ENCODE measurements at places on chromosomes 3 and 15. TPM values are rescaled to one million over a fixed set of nuclear protein-coding genes. Genes with fewer than 3 reads are reported as not detected.
A peak's percentile ranks its signal among the peaks of the same experiment; 100 is the strongest.

GRCh38 chr15:40828447-40829036 lies at the start of gene PPP1R14D:
Gene PPP1R14D (minus strand): TSS chr15:40828708. CDS start chr15:40828641, 67 bp downstream.
- no peak for DNase-seq

DNA sequence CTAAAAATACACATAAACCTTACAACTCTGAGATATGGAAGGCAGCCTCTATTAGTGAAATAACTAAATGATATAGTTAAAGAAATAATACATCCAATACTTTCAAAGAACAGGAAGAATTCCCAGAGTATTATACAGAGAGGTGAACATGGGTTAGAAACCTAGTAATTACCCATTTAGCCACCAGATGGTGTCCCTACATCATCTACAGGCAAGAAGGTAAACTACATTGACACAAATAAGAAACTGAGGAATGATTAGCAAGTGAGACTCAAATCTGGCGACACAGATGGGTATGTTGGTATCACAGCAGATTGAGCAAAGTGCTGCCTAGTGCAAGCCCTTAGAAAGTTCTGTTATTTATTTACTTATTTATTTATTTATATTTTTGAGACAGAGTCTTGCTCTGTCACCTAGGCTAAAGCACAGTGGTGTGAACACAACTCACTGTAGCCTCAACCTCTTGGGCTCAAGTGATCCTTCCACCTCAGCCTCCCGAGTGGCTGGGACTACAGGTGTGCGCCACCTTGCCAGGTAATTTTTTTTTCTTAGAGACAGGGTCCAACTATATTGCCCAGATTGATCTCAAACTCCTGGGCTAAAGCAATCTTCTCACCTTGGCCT lies 28.2 kb downstream of the NEK4 start:
- peak; percentile 9 for DNase-seq

SCG5 gene
- total RNA-seq: 0.73 TPM

HTR3E gene
- not detected for total RNA-seq

DPPA2 gene
- total RNA-seq: not detected

DNA sequence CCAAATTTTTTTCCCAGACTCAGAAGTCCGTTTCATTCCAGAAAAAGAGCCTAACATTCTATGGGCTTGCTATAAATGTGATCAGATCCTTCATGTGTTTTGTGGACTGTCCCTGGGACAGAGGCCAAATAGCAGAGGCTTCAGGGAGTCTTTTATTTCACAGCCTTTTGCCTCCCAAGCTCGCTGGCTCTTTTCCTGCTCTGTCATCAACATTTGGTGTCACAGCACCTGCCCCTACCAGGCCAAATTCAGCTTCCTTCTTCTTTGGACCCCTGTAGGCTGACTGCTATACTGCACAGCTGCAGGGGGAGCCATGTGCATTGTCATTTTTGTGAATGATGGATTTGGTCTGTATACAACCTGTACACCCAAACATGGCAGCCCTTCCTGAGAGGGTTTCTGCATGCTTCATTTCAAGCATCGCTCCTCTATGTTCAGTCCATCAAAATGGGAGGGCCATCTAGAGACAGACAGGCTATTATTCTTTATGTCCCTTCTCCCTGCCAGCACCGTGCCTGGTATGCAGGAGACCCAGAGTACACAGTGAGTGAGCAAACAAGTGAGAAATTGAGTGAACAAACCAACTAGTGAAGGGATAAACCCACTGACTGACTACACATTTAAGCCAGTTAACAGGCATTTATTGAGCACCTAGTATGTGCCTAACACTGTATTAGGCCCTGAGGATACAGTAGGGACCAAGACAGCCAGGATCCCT lies 17.9 kb upstream of the RPP14 start:
- DNase-seq: no peak

GRCh38 chr15:59999612-60000112 lies 4.4 kb upstream of the FOXB1 start:
- DNase-seq: no peak

GRCh38 chr15:47431501-47431900 lies 285.8 kb upstream of the SEMA6D start:
- DNase-seq: no peak

CATSPER2 gene
- 4.0 TPM for total RNA-seq

GRCh38 chr15:91780387-91780786 lies 73.1 kb upstream of the SLCO3A1 start:
- no peak for DNase-seq

- peak; percentile 54 for DNase-seq
These were observed 92.4 kb downstream of the MB21D2 start for GRCh38 chr3:192825216-192825615.

GRCh38 chr15:48566668-48567067 lies 78.8 kb downstream of the FBN1 start:
- DNase-seq: no peak

CLDN18 gene
- 354 TPM for total RNA-seq

- no peak for DNase-seq
These were observed 527.2 kb downstream of the FOXP1 start for GRCh38 chr3:71056327-71056726.

DNA sequence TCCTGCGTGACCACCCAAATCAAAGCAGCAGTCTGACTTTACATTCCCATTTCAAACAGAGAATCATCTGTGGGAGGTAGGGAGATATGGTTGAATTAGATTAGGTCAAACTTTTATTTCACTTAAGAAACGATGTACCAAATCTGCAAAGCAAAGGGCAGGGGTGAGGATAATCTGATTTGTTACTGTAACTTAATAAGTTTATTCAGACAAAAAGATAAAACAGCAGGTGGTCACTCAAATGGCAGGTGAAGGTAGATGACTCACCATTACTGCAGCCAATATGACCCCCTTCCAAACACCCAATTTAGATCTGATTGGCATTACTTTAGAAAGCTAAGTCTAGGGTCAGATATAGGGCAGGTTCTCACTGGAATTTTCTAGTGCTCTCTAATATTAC lies 651.0 kb upstream of the NAALADL2 start:
- no peak for DNase-seq

GRCh38 chr15:45180648-45181436 lies 6.9 kb downstream of the SHF start:
- no peak for DNase-seq

FBXL2 gene
- total RNA-seq: 7.5 TPM

GRCh38 chr15:29736012-29736743 lies 86.1 kb downstream of the TJP1 start:
- DNase-seq: no peak

- no peak for DNase-seq
These were observed 1.9 kb downstream of the VILL start for GRCh38 chr3:37992271-37993066.

ERICH6 gene
- not detected for total RNA-seq

CHCHD4 gene
- total RNA-seq: 13.6 TPM

ITGB5 gene
- total RNA-seq: 142 TPM

CTXN2 gene
- not detected for total RNA-seq

DNA sequence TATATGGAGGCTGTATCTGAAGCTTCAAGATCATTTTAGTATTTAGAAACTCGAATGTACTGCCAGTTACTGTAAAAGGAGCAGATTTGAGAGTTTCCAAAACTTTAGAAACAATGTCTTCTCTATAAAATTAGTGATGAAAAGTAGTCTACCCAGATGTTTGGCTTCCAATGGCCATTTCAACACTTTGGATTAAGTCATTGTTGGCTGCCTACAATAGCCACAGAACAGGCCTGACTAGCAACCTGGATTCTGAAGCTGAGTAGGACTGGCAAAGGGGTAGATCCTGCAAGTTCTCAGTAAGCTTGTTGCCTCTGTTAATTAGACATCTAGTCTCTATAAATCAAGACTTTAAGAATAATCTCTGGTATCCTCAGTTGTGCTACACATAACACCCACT lies 239.0 kb upstream of the KCNMB2 start:
- no peak for DNase-seq

RHOV gene
- total RNA-seq: 1.5 TPM

RLBP1 gene
- not detected for total RNA-seq

CLDND1 gene
- total RNA-seq: 83.7 TPM

COPB2 gene
- total RNA-seq: 169 TPM

CCR3 gene
- 0.20 TPM for total RNA-seq

CCDC191 gene
- total RNA-seq: 3.3 TPM

DUOX1 gene
- total RNA-seq: 265 TPM

GRCh38 chr3:114706591-114707232 lies 412.9 kb downstream of the TIGIT start:
- no peak for DNase-seq

CGNL1 gene
- 31.2 TPM for total RNA-seq

CHRNA5 gene
- 1.3 TPM for total RNA-seq

DNA sequence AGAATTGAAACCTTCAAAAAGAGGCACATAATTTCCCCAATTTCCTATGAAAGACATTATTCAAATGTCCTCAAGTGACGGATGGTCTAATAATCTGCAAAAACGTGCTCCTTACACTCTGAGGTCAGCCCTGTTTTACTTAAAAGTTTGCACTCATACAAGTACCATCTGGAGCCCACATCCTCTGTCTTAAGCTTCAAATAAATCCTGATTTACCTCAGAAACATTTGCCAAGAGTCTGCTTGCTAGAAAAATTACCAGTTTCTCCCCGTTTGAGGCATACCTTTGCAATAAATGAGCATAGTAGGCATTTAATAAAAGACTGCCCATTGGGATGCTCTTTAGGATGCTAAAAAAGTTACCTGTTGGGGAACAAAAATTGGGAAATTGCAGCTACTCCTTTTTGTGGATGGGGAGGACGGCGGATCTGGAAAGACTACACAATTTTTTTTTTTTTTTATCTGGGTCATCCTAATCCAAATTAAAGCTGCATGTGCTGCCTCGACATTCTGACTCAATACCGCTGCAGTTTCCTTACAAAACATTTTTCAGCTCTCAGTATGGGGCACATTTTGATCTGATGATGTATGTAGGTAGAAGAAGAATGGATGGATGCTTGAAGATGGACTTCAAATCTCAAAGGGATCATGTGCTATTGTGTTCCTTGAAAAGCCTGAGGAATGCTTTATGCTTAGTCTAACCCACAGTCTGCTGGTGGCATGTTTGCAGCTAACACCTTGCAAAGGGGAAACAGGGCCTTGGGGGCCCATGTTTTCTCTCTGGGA lies 233.7 kb upstream of the ADAMTS9 start:
- DNase-seq: no peak

DNA sequence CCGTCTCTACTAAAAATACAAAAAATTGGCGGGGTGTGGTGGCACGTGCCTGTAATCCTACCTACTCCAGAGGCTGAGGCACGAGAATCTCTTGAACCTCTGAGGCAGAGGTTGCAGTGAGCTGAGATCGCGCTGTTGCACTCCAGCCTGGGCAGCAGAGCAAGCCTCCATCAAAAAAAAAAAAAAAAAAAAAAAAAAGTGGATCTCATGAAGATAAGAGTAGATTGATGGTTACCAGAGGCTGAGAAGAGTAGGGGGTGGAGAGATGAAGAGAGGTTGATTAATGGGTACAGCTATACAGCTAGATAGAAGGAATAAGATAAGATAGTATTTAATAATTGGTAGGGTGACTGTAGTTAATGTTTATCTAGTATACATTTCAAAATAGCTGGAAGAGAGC lies 65.9 kb upstream of the LRRC3B start:
- DNase-seq: no peak

NRG4 gene
- total RNA-seq: 0.58 TPM

MCTP2 gene
- 33.2 TPM for total RNA-seq

THRB gene
- total RNA-seq: 11.8 TPM

RTP1 gene
- total RNA-seq: not detected

ZMAT3 gene
- total RNA-seq: 42.0 TPM

DNA sequence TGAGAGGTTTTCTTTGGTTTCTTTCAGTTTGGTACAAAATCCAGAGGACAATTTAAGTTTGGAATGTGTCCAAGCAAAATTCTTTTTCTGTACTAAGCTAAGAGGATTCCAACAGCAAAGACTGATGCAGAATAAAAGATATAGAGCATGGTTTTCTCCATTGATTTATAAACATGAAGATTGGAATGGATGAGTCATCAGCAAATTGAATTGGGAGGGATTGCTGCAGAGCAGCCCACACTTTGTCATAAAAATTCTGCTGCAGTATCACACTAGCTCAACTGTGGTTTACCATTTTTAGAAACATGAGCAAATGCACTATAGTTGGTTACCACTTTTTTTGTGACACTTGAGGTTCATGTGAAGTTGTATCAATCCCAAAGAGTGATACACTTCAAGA lies 16.1 kb upstream of the LARP6 start:
- DNase-seq: no peak

DNA sequence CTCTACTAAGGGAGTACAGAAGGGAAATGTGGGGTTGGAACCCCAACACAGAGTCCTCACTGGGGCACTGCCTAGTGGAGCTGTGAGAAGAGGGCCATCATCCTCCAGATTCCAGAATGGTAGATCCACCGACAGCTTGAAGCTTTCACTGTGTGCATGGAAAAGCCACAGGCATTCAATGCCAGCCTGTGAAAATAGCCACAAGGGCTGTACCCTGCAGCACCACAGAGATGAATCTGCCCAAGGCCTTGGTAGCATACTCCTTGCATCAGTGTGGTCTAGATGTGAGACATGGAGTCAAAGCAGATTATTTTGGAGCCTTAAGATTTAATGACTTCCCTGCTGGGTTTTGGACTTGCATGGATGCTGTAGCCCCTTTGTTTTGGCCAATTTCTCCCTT lies 39.3 kb upstream of the KCNMB2 start:
- no peak for DNase-seq

MORC1 gene
- not detected for total RNA-seq

PPP1R14D gene
- total RNA-seq: 0.47 TPM

DNA sequence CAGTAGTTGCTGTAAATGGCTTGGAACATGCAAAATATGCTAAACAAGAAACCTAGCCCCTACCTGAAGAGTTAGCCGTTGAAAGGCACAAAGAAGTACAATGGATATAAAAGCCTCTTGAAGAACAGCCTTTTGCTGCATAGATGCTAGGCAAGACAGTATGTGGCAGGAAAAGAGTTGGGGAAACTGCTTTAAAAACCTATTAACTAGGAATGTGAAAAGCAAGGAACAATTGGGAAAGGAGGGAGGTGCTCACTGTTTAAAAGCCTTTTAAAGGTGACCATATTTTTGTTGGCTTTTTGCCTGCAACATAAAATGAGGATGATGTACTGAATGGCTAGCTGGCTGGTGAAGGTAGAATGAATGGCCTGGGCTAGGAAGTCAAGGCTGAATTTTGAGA lies 24.5 kb upstream of the SOX2 start:
- DNase-seq: no peak

GRCh38 chr15:40762919-40763800 lies 708 bp upstream of the GCHFR start:
- DNase-seq: peak; percentile 91

VIPR1 gene
- 82.5 TPM for total RNA-seq

OR4F15 gene
- not detected for total RNA-seq

GRCh38 chr3:64104691-64105111 lies 81.4 kb upstream of the PSMD6 start:
- no peak for DNase-seq

TRH gene
- total RNA-seq: not detected
